ENCODE measurements at places on chromosomes 6 and 20.

- no peak for DNase-seq
Observed at GRCh38 chr20:63461104-63461763, 11.2 kb downstream of the KCNQ2 start.

DNA sequence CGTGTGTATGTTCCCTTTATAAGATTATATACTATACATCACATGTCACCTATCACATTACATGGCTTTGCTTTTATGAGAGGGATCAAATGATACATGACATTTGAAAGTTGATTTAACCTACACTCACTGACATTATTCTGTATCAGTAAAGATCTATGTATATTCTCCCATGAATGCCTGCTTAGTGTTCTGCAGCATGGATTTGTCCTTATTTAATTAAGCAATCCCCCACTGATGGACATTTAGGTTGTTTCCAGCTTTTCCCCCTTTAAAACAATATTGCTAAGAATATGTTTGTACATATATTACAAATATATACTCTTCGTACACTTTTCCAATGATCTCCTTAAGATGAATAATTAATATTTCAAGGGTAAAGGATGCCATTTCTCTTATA, 297.4 kb downstream of the TFAP2C start:
- no peak for DNase-seq

DNA sequence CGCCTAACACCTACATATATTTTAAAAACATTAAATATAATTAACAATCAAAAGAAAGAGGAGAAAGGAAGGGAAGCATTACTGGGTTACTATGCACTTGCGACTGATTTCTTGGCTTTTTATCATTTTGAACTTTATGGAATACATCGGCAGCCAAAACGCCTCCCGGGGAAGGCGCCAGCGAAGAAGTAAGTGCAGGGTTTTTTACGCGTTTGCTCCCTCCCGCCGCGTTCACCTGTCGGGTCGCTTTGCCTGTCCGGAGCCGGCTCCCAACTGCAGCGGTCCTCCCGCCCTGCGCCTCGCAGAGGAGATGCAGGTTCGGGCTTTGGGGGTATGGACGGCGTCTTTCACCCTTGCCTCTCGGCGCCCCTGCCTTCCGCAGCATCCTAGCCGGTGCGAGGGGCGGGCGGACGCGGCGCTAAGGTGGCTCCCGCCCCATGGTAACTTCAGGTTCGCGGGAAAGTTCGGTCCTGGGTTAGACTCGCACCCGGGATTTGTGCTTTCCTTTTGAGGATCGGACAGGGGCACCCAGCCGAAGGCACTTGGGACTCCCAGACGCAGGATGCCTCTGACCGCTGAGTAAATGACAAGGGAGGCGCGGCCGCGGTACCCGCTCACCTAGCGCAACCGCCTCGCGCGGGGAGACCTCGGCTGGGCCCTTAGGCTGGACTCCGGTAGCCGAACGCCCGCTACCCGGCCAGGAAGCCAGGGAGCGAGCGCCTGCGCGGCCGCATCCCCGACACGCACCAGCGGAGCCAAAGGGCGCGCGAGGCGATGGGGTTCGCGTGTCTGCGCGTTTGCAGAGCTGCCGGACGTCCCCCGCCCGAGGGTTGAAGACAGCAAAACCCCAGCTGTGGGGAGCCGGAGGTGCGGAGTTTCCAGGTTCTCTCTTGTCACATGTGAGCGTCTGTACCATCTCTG, 891 bp downstream of the RSPO3 start:
- DNase-seq: peak; percentile 50

DNA sequence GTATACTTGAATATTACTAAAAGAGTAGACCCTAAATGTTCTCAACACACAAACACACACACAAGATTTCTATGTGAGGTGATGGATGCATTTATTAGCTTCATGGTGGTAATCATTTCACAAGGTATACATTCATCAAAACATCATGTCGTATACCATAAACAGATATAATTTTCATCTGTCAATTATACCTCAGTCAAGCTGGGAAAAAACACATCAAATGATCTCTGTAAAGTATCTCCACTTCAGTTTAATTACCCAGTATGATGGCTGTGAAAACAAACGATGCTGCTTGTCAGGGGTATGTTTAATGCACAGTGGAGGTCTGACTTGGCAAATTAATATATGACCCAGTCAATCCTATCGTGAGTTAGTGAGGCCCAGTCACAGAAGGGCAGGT, 157.2 kb downstream of the MTFR2 start:
- DNase-seq: no peak

- DNase-seq: no peak
Observed at GRCh38 chr6:30571762-30572082, 480 bp downstream of the ABCF1 start.

DNA sequence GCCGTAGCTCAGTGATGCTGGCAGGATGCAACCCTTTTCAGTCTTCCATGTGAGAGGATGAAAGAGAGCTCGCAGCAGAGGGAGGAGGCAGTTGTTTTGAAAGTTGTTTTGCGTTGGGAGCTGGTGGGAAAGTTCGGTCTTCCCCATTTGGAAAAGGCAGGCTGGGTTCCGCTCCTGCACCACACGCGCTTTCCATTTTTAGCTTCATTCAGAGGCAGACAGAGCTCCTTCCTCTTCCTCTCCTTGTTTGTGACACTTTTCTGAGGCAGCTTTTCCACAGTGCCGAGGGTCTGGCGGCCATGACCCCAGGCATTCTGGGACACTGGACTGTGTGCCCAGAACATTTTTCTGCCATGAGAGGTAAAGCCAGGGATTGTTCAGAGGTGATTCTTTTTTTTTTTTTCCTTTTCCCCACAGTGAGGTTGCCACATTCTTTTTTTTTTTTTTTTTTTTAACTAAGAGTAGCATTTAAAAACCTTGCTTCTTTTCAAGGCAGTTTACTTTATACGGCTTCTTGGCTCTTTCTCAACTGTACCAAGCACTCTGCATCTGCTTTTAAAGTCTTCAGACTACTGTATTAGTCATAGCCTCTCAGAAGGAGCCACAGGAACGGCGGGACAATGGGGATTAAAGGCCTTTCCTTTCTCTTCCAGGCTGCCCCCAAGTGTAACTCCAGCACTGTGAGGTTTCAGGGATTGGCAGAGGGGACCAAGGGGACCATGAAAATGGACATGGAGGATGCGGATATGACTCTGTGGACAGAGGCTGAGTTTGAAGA, 1.6 kb downstream of the PRDM1 start:
- DNase-seq: no peak

DNA sequence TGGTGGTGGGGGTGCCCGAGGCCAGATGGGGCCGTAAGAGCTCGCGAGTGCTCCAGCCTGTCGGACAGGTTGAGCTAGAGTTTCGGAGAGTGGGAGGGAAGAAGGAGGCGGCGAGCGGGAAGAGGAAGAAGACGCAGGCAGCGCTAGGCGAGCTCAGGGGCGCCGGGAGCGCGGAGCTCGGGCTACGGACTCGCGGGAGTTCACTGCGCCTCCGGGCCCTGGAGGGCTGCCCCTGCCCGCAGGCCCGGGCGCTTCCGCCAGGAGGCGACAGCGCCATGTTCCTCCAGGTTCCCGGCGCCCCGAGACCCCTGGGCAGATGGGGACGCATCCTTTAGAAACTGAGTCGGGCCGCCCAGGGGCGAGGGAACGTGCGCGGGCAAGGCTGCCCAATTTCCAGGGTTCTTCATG, 984 bp downstream of the TFAP2C start:
- DNase-seq: peak; percentile 39

GRCh38 chr6:142474531-142475289, 172.9 kb downstream of the ADGRG6 start:
- DNase-seq: peak; percentile 38

GRCh38 chr6:158024566-158025297, 43.1 kb downstream of the SYNJ2 start:
- DNase-seq: no peak

GRCh38 chr6:129007701-129008373, 124.9 kb downstream of the LAMA2 start:
- DNase-seq: no peak

DNA sequence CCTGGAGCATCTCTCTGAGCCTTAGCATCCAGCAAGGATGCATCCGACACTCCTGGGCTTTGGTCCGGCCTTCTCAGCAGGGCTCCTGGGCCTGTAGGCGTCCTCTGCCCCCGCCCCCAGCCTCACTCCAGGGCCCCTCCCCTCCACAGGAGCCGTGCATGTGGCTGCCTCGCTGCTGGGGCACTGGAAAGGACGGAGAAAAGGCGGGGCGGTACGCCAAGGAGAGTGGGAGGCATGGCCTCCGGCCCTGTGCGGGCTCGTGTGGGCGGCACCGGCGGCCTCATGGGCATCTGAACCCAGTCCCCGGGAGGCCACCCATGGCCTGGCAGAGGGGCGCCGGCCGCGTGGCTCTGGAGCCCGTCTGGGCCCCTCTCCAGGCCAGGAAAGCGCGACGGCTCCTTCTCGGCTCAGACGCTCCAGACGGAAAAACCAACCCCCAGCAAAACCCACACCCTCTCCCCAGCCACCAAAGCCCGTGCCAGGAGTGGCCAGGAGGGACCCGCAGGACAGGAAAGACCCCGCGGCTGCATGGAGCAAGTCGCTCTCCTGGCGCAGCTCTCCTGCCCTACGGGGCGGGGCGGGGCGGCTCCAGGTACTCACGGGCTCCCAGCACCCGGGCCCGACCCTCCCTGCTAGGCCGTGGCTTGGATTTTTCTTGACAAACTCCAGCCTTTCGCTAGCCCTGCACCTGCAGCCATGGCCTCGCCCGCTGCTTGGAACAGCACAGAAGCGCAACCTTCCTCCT, 419.9 kb downstream of the QKI start:
- DNase-seq: no peak

- no peak for DNase-seq
Observed at GRCh38 chr6:145091586-145092142, 643.7 kb downstream of the EPM2A start.

DNA sequence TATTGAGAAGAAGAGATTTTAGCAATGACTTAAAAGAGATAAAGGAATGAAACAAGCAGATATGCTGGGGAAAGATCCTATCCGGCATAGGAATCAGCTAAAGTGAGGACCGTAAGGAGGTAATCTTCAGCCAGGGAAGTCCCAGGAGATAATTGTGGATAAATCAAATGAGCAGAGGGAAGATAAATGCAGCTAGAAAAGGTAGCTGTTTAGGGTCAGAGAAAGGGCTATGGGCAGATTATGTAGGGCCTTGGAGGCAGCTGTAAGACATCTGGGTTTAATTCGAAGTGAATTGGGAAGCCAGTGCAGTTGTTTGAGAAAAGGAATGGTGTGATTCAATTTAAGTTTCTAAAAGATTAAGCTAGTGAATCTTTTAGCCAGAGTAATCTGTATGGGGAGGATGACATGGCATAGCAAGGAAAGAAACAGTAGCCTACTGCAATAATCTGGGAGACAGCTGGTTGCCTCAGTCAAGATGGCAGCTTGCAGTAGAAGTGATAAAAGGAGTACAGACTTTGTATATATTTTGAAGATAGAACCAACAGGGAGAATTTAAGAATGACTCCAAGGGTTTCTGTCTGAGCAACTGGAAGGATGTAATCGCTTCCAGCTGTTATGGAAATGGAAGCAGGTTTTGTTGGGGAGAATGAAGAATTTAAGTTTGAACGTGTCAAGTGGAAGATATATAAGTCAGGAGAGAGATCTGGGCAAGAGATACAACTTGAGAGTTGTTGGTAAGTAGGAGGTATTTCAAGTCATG, 552.3 kb upstream of the FLRT3 start:
- no peak for DNase-seq

DNA sequence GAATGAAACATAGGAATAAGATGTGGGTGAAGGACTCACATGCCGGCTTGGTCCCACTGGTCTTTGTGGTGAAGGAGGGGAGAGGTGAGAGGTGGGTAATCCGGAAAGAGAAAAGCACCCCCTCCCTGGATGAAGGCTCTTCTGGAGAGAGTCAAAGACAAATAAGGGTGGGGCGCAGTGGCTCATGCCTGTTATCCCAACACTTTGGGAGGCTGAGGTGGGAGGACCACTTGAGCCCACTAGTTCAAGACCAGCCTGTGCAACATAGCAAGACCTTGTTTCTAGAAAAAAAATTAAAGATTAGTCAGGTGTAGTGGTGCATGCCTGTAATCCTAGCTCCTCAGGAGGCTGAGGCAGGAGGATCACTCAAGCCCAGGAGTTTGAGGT, 3.1 kb downstream of the LTB start:
- no peak for DNase-seq

DNA sequence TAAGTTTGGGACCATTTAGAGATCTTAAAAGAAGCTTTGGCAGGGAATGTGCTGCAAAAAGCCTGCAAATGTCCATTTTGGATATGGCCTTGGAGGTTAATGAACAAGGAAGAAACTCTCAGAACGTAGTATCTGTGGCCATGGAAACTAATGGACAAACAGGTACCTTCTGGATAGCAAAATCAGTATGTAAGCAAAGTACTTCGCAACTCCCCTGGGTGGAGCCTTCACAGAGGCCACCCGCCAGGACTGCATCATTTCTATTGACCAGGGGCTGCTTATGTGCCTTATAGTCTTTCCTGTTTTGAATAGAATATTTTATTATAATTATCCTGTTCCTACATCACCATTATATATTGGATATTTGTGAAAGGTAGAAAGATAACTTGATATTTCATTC, 510.8 kb upstream of the SYNCRIP start:
- no peak for DNase-seq

DNA sequence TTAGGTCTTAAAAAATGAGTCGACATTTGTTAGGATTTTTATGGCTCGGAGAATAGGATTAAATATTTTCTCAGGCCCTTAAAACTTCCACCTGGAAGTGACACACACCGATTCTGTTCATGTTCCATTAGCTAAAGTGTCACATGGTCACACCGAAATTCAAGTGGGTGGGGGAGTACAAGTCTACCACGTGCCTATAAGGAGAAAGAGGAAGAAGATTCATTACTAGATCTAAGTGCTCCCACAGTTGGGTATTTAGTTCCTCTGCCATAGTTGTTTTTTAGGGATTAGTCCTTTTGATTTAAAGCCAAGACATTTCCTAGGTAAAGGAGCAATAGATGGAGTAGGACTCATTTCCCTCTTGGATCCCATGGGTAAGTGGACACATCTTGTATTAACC, 4.9 kb upstream of the TOX2 start:
- peak; percentile 44 for DNase-seq

GRCh38 chr6:128492386-128492785, 28.0 kb downstream of the PTPRK start:
- DNase-seq: no peak

DNA sequence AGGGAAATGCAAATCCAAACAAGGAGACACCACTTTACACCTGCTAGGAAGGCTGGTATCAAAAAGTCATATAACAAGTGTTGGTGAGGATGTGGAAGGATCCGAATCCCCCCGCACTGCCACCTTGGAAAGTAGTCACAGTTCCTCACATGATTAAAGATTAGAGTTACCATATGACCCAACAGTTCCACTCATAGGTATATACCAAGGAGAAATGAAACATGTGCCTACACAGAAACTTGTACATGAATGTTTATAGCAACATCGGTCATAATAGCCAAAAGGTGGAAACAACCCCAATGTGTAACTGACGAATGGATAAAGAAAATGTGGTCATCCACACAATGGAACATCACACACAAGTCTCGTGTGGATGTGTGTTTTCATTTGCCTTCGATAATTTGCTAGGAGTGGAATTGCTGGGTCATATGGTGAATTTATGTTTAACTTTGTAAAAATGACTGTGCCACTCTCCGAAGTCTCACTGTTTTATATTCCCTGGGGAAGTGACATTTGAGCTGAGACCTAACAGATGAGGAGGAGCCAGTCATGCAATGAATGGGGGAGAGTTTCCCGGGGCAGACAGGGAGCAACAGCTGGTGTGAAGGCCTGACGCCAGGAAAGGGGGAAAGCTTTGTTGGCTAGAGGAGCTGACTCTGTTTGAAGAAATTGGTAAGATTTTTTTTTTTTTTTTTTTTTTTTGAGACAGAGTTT, 125.9 kb upstream of the MLN start:
- no peak for DNase-seq

- no peak for DNase-seq
Observed at GRCh38 chr6:158284007-158284875, 28.0 kb upstream of the TULP4 start.
